ENCODE measurements at places on chromosomes 5 and 9.

GRCh38 chr5:52859628-52860027 lies 71.9 kb downstream of the ITGA1 start:
- DNase-seq, result no peak

DNA sequence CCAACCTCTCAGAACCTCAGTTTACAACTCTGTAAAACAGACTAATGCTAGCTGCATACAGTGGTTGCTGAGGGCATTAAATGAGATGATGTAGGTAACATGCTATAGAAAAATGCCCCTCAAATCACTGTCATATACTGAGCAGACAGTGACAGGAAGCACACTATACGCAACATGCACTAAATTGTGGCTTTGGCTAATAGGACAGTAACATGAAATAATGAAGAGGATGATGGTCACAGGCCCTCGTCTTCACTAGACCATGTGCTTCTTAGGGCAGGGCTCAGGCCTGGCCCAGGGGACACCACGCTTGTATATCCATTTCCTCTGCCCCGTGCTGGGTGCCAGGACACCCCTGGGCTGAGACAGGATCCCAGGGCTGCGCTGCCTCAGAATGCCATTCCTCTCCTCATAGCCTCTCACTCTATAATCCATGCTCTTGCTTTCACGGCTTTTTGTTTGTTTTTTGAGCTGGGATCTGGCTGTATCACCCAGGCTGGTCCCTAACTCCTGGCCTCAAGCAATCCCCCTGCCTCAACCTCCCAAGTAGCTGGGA lies 18.9 kb downstream of the CSF1R start:
- no peak for DNase-seq

DNA sequence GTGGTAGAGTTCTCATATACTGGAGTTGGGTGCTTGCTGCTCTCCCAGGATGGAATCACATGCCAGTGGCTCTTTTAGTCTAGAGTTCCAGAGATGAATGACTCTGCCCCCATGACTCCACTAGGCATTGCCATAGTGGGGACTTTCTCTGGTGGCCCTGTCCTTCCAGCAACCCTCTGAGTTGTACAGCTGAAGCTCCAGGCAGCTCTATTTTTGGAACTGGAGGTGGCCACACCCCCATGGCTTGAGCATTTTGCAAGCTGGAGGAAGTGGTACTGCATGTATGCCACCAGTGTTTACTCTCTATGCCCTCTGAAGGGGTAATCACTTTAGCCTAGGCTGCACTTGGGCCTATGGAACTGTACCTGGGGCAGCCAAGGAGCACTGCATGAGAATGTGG lies 112.6 kb downstream of the RANBP17 start:
- DNase-seq, result no peak

DNA sequence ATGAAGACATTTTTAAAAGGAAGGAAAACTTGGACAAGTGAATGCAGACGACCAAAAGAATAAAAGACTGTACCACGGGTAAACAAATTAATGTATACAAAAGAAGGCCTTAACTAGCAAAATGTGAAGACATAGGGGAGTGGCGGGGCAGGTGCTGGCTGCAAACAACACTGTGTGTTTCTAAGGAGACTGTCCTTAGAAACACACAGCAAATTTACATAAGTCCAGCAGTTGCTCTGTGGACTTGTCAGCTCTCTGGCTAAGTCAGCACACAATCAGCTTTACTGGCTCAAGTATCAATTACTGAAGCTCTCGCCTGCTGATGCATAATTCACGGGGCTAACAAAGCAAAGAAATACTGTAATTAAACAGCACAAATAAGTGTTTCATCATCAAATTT lies 24.8 kb downstream of the PTBP3 start:
- no peak for DNase-seq

DNA sequence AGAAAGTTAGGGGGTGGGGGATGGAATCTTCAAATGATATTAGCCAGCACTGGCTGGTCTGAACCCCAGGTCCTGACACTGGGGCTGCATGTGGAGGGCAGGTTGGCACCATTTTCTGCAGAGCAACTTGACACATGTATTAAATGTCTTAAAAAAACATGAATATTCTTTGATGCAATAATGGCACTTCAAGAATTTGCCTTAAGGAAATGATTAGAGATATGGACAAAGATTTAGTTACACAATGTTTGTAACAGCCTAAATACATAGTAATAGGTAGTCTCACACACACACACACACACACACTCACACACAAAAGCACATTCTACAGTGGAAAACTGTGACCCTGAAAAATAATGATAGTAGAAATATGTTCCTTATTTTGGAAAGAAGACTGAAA lies 3.6 kb downstream of the SVEP1 start:
- DNase-seq, result no peak

DNA sequence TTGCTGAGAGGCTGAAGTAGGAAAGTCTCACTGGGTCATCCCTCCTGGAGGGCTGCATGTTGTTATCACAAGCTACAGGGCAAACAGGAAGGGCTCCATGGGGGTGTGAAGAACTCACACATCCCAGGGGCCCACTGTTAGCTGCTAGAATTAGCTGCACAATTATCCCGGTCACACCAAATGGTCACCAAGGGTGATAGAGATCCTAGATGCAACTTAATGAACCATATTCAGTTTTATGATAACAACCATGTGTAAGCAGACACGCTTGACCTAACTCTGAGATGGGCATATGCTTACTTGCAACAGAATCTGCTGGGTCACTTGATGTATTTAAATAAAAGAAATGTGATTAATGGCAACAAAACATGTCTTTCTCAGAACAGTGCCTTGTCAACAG lies 143.5 kb upstream of the C6 start:
- DNase-seq, result no peak

DNA sequence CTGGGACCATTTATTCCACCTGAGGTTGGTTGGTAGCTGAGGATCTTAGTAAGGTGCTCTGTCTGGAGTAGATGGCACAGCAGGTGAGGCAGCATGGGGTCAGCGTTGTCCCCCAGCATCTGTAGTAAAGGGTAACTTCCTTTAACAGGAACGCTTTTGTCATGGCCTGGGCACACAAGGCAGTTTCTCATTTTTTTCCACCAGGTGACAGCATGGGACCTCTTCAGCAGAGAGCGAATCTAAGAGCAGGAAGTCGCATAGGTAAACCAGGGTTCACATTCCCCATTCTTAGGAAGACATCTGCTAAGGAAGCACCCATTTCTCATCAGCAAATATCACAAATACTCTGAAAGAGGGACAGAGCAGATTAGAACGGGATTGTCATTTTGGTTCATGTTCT lies 56.5 kb downstream of the GPR107 start:
- no peak for DNase-seq

GRCh38 chr5:73120222-73121118 lies at the start of gene TMEM171:
TMEM171 (plus strand) TSS chr5:73120575; CDS start chr5:73123374, 2,799 bp downstream.
- no peak for DNase-seq

DNA sequence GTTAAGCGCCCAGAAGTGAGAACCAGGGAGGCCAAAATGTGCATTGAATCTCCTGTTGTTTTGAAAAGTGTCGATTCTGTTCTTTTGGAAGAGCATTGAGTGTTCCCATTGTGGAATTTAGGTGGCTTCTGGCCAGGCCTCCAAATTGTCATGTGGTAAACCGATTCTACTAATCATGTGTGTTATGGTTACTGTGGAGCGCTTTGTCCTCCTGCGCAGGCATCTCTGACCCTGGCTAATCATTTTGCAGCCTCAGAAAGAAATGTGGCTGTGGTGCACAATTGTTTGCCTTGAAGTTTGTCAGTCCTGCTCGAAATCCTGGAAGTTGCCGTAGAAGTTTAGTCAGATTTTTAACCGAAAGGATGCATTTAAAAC lies 121.3 kb downstream of the RASGRF2 start:
- DNase-seq, result no peak

- DNase-seq, result no peak
These were observed 58.2 kb upstream of the DPYSL3 start for GRCh38 chr5:147567917-147568598.

DNA sequence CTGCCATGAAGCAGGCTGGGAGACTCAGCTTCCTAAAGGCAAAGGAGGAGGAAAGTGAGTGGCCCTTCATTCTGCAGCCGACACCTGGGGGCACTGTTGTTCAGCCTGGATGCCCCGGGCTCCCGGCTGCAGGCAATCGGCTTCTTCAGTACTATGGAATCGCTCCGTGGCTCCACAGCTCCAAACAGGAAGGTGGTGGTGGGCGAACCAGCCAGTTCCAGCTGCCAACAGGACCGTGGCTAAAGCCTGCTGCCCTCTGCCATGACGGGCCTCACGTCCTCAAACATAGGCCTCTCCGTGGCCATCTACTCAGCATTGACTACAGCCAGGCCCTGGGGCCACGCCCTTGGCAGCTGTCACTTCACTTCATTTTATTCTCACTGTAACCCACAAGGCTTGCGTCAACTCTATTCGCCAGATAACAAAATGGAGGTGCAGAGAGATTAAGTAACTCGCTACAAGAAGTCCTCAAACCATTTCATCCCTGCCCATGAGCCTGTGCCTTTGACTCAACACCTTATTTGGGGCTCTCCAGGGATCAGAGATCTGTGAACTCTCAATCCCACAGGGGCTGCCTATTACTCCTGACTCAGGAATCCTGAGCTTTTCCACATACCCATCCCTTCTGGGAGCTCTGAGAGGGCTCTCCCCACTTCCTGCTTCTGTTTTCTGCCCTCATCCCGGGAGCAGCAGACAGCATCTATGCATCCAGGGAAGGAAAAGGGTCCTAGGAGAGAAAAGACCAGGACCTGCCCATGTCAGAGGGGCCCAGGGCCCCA lies 38.0 kb downstream of the PAX5 start:
- peak; percentile 56 for DNase-seq

DNA sequence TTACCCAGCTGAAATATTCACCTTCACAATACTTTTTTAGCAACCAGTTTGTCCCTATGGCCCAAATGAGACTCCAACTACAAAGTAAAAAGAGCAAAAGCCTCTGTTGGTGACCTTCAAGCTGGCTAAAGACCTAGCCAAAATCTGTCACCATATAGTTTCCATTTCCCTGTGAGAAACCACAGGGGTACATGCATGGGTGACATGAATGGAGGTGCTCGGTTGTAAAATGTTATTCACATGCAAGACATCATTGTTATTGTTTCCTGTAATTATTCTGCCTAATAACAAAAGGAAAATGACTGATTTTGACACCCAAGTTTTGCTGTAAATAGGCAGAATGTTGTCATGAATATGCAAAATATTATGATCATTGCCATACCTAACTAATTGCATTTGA lies 285.3 kb downstream of the ZNF608 start:
- DNase-seq, result no peak

DNA sequence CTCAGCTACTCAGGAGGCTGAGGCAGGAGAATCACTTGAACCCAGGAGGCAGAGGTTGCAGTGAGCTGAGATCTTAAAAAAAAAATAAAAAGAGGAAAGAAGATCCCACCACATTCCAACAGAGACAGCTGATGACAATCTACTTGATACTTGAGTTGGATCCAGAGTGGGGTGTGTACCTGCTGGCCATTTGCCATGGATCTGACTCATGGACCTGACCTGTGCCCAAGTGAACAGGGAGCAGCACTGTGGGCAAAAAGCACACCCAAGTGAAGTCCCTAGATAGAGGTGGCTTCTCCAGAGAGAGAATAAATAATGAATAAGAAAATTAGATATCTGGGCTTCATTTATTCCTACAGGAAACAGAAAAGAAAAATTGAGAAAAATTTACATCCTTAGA lies 81.2 kb upstream of the MIER3 start:
- no peak for DNase-seq

- DNase-seq, result no peak
These were observed 146.1 kb downstream of the TMEM167A start for GRCh38 chr5:82931110-82931509.

DNA sequence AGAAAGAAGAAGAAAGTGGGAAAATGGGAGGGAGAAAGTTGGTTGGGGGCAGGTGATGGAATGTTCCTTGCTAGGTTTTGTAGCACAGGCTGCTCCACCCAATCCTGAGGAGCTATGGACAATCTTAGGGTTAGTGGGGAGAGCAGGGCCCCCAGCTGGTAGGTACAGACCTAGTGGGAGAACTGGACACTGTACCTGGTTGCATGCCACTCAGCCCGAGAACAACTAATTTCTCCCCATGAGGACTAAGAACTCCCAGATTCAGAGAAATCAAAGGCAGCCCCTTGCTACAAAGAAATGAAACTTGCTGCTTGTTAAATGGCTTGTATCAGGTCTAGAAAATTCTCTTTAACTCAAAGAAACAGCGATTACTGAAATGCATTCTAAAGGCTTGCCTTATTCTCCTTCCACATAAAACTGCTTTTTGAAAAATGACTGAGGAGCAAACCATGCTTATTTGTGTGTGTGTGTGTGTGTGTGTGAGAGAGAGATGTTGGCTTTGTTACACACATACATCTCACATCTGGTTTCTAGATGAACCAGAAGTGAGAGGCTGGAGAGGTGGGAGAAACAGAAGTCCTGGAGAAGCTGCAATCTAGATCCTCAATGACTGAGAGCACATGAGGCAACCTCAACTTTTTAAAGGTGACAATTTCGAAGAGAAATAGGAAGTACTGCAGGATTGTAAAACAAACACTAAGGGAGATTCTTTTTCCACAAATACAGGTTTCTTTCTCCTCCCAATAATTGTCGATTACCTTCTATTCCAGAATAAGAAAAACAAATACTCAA lies 28.9 kb downstream of the FYB1 start:
- DNase-seq, result no peak

DNA sequence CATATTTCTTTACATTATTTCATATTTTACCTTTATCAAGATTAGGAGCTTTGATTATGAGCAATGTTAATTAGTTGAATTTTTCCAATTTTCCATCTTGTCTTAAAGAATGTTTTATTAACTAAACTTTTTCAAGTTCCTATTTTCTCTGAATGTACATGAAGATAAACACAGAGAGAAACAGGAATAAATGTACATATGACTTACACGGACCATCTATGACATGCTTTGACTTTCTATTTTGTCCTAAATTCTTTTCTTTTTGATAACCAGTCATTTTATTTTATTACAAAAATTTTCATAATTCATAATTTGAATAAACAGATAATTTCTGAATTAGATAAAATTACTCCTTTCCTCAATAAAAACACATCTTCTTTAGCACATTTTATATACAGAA lies 1038.8 kb upstream of the ARRDC3 start:
- no peak for DNase-seq

GRCh38 chr5:116377276-116378006 lies 197.2 kb downstream of the SEMA6A start:
- no peak for DNase-seq

Data from CMK (cell line).